ENCODE measurements at places on chromosomes 6 and 20.

DNA sequence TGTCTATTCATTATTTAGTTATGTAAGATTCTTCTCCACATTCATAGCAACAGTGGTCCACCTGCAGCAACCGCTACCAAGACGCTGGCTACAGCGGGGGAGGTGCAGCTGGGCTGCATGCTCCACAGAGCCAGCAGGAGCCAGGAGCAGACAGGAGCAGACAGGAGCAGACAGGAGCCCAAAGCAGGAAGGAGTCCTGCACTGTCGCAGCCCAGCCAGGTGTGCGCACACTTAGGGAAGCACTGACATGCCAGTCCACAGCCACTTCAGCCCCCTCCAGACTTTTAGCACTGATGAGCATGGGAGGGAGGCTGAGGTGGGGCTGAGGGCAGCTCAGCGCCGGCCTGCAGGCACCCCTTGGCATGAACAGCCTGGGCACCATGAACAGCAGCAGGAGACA is 19.6 kb downstream of the KIF16B start:
- no peak for DNase-seq

- no peak for DNase-seq
These were observed 54.6 kb upstream of the POLR1H start for GRCh38 chr6:30006170-30007131.

- peak; percentile 24 for DNase-seq
These were observed 316.7 kb upstream of the MARCKS start for GRCh38 chr6:113540466-113540865.

DNA sequence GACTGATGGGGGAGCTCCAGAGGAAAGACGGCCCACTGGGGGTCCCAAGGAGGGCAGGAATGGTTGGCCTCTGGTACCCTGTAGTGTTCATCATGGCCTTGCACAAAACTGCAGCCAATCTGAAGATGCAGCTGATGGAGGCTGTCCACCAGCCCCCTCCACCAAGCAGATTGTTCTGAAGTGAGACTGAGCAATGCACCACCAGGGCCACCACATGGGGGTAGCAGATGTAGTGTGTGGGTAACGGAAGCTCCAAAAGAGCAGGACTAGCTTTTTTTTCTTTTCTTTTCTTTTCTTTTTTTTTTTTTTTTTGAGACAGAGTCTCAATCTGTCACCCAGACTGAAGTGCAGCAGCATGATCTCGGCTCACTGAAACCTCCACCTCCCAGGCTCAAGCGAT is 181.0 kb upstream of the MYLIP start:
- DNase-seq = no peak

GRCh38 chr6:84263557-84263956 is 36.1 kb upstream of the CEP162 start:
- DNase-seq = peak; percentile 2

DNA sequence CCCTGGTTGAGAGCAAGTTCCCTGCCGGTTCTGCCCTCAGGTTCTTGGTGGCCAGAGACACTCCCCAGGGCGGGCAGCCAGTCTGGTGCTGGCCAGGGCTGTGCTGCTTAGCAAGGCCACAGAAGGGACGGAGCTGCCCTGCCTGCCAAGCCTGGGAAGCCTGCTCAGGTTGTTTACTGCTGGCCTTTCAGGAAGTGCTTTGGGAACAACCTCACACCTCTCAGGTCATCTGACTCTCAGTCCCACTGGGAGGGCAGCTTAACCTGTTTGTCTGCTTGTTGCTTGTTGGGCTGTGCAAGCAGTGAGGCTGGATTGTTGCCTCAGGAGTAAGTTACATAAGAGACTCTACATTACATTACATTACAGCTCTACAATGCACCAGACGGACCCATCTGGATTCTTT is 75.8 kb upstream of the AFDN start:
- no peak for DNase-seq

DNA sequence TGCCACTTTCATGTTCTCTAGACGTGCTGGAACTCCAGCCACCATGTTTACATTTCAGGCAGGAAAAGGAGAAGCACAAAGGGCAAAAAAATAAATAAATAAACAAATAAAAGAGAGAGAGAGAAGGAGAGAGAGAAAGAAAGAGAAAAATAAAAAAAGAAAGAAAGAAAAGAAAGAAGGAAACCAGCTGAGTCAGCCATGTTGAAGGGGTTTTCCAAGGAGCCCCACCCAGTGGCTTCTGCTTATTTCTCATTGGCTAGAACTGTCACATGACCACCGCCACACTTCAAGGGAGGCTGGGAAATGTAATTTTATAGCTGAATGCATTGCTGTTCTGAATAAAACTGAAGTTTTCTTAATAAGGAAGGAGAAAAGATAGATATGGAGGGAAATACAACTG is 71.1 kb downstream of the BFSP1 start:
- no peak for DNase-seq

DNA sequence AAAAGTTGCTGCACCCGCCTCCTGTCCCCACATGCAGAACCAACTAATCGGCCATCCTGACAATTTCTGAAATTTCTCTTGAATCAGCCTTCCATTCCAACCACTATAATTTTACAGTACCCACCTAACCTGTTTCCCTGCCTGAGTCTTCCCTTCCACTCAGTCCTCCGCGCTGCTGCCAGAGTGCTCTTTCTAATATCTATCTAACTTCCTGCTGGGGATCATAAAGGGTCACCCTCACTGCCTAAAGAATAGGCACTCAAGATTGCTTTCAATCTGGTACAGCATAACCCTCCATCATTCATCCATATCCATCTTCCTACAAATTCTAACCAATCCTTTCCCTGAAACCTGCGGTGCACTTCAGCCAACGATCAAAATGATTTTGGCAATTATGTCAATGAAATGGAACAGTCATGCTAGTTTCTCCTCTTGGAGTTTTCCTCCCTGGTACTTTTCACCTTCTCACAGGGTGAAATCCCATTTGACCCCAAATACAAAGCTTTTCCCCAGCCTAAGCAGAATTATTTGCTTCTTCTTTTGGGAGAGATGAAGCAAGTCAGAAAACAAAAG is 117.5 kb upstream of the BEND6 start:
- no peak for DNase-seq

DNA sequence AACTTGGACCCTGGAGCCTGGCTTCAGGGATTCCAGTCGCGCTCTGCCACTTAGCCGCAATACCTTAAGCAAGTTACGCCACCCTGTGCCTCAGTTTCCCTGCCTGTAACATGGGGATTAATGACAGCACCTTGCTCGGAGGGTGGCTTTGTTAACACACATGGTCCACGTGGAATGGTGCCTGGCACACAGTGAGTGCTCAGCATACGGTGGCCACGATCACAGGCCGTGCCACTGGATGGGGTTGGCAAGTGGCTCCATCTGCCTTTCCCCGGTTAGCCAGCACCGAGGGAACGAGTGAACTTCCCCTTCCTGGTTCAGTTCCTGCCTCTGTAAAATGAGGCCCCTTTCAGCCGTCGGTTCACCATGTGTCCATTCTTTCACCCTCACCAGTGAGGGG is 17.2 kb downstream of the C6orf132 start:
- no peak for DNase-seq

DNA sequence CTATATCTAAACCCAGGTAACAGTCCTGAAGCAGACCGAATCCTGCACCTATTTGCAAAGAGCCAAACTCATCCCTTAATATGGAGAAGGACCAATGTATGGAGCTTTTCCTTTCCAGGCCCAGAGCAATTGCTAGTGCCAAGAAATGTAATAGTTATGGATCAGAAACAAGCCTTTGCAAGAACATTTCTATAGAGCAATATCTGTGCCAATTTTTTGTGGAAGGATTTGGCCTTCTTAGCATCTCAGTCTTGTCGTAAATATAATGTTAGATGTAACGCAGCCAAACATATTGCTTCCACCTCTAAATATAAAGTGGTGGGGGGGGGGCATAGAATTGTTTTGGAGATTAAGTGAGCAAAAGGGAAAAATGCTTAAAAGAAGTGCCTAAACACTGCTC is 2.7 kb downstream of the KIAA0408 start:
- DNase-seq = no peak

DNA sequence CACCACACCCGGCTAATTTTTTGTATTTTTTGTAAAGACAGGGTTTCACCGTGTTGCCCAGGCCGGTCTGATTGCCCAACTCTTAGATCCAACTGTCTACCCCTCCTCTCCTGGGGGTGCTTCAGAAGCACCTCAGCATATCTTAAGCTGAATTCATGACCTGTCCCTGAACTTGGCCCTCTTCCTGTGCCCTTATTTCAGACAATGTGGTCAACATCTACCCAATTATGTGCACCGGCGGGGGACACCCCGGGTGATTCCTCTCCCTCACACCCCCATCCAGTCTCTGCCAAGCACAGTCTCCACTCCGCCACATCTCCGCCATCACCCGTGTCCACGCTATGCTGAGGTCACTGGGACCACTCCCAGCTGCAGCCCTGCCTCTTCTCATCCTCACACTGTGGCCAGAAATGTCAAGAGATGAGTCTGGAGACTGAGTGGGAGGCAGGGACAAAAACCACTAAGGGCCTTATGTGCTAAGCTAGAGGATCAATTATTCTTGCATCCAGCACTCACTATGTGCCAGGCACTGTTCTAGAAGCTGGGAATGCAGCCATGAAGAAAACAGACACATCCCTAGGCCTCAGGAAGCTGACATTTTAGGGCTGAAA is 111.9 kb downstream of the ARMC2 start:
- no peak for DNase-seq

GRCh38 chr20:61804752-61805295 is 260.9 kb downstream of the TAF4 start:
- DNase-seq = no peak

- DNase-seq = no peak
These were observed 90.0 kb upstream of the SLC35B3 start for GRCh38 chr6:8525370-8525769.

- no peak for DNase-seq
These were observed 237.4 kb upstream of the GMDS start for GRCh38 chr6:2482773-2483172.

DNA sequence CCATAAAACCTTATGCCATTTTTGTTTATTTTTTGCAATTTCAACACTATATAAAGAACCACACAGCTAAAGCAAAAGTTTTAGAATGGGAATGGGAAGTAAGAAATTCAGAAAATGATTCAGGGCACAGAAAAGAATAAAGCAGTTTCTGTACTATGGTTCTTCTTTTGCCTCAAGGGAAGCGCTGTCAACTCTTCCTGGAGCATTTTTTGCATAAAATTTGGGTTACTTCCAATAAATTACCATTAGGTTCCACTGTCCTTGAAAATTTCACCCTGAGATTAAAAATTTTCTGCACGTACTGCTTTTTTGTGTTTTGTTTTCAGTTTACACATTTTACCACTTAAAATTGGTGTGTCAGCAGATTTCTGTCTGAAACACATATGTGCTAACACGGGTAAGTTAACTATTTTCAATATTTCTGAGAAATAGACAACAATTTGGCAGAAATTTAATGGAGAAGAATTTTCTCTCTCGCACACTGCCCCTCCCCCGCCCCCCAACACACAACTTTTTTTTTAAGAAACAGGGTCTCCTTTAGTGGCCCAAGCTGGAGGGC is 79.6 kb downstream of the ADAT2 start:
- no peak for DNase-seq

DNA sequence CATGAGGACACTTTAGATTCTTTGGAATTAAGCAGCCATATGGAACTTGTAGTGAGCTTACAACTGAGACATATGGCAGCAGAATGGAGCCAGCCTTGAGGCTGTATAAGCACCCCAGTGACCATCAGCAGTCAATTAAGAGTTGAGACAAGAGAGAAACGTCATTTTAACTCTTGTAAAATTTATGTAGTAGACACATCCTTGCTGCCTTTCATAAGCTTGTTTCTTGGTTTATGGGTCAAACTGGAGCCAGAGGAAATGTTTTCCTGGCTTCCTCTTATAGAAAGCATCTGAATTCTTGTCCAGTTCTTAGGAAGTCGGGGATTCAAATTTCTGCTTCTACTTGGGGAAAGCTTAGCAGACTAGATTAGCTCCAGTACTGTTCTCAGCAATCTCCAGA is 745.1 kb upstream of the MARCKS start:
- DNase-seq = no peak

DNA sequence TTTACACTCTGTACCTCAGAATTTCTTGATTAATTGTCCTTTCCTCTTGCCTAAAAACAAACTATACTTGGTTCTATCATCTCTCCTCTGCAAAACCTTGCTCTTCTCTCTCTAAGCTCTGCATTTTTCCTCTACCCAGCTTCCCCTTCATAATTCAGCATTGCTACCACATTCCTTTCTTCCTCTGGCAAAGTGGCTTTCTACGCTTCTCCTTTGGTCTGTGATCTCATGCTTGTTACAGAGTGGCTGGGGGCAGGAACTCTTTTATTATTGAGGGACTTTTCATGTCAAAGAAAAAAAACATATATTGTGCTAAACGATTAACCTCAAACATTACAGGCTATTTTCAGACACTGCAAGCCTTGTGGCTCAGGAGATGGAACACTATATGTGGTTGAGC is 333.3 kb upstream of the KCNQ5 start:
- no peak for DNase-seq

- DNase-seq = no peak
These were observed 175.6 kb upstream of the RNF24 start for GRCh38 chr20:4190792-4191519.

DNA sequence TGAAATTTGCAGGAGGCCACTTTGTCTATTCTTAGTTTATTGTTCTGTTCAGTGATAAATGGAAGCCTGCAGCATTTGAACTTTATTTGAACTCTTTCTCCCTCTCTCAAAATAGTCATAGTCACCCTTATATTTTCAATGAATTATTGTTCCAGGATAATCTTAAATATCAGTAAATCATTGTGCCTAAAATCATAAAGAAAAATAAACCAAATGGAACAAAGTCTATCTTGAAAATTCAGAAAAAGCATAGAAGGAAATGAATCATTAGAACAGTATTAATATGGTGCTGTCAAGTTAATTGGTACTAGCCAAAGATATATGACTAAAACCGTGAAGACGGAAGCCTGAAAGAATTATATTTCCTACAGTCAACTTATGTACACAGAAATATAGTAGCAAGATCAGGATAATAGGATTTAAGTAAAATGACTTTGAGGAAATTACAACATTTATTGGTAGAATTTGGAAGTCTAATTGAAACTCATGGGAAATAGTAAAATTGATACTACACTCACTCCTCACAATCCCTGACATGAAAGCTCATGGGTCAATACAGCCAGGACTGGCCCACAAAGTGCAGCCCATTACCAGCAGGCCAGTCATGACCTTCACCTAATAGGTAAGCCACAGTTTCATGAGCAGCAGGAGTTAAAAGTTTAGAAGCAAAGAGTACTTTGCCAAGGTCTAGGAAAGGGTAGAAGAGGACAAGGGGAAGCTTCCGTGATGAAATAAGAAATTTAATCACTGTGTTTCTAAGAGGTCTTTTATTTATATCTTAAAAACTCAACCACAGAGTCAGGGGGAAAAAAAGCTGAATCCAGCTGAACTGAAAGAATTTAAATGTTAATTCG is 119.9 kb upstream of the ENPP5 start:
- no peak for DNase-seq

GRCh38 chr6:156767603-156768467 is 9.3 kb upstream of the ARID1B start:
- DNase-seq = peak; percentile 32

All from fibroblast of gingiva (primary cell).